ENCODE measurements at places on chromosomes 5 and 9.

GRCh38 chr9:95649801-95650213 lies 133.0 kb upstream of the PTCH1 start:
- H3K36me3 ChIP-seq: no peaks in the 10 kb centered on the region
- H3K27ac ChIP-seq: no peak overlapping the region
- H3K4me3 ChIP-seq: no peak overlapping the region
- no peaks in the 10 kb centered on the region for H3K4me1 ChIP-seq
- H3K27me3 ChIP-seq: no peaks in the 10 kb centered on the region
- no peak for DNase-seq

DNA sequence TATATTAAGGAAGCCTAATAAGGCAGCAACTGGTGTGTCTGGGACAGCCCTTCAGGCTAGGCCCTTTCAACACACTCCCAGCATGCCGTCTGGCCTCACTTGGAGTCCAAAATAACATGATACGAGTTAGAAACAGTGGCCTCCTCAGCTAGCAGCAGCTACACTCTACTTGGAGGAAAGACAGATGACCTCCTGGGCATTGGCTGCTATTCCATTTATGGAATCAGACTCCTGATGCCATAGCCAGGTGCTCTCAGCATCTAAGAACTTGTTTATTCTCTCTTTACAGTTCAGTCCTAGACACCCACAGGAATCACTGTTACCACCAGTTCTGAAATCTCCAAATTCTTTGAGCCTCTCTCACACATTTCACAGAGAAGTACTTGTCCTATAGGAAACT lies 31.8 kb downstream of the RUSC2 start:
- peak overlapping the region; percentile 100 for H3K27ac ChIP-seq
- no peak for DNase-seq
- no peaks in the 10 kb centered on the region for H3K27me3 ChIP-seq
- H3K4me1 ChIP-seq: peaks cover 75% of the 10 kb centered on the region
- H3K36me3 ChIP-seq: no peaks in the 10 kb centered on the region

DNA sequence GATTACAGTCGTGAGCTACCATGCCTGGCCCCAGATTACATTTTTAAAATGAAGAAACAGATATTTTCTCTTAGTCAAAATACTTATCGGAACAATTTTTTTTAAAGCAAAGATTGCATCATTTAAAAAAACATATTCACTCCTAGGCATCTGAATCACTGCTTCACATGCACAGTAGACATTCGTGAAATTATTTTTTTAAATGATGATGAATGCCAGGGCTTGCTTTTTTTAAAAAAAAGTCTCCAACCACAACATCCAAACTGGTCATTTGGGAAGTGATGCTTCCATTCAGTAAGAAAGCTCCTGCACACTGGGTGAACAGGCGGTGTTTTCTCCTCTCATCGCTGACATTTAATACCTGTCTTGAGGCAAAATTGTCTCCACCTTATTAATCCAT lies 223.0 kb upstream of the DMRT1 start:
- H3K4me3 ChIP-seq: no peak overlapping the region
- no peaks in the 10 kb centered on the region for H3K36me3 ChIP-seq

DNA sequence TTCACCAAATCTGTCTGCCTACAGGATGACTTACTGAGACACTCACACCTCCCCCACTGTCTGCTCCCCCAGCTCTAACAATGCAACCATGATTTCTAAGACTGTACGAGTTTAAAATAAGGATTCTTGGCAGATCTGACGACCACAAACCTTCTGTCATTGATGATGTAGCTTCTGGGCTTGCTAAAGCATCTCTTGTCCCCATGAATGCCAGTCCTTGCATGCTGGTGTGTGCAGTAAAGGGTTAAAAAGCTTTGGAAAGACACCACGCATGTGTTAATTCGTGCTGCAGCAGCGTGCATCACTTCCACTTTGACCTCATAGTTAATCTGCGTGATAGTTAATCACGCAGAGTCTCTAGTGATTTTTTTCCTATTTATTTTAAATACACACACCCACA lies 411 bp upstream of the GABRG2 start:
- H3K4me1 ChIP-seq: no peaks in the 10 kb centered on the region
- H3K4me3 ChIP-seq: no peak overlapping the region
- no peak overlapping the region for H3K27ac ChIP-seq

DNA sequence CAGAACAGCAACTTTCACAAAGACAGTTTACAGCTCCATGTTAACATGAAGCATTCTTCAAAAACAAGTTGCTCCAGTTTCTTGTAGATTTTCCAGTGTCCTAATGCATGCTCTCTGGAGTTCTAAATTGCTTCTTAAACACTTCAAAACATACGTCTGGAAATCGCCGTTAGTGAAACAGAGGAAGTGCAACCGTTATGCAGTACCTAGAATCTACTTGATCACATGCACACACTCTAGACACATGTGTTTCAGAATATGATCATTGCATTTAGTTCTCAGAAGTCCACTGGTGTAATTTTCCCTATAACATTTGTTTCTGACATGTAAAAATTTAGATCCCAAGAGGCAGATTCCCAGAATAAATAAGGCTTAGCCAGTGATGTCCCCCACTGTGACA lies 41.1 kb upstream of the RUFY1 start:
- no peaks in the 10 kb centered on the region for H3K27me3 ChIP-seq
- no peak overlapping the region for H3K27ac ChIP-seq
- no peak overlapping the region for H3K4me3 ChIP-seq
- no peaks in the 10 kb centered on the region for H3K36me3 ChIP-seq

- H3K4me3 ChIP-seq: no peak overlapping the region
- no peaks in the 10 kb centered on the region for H3K27me3 ChIP-seq
- H3K36me3 ChIP-seq: no peaks in the 10 kb centered on the region
- peaks cover 3% of the 10 kb centered on the region for H3K4me1 ChIP-seq
- H3K27ac ChIP-seq: no peak overlapping the region
Observed at GRCh38 chr5:140969880-140970279, 3.6 kb downstream of the PCDHAC2 start.

- no peaks in the 10 kb centered on the region for H3K36me3 ChIP-seq
- peak overlapping the region; percentile 59 for H3K4me3 ChIP-seq
- no peaks in the 10 kb centered on the region for H3K27me3 ChIP-seq
- H3K4me1 ChIP-seq: peaks cover 57% of the 10 kb centered on the region
Observed at GRCh38 chr5:132411304-132412013, 41.9 kb downstream of the SLC22A5 start.

GRCh38 chr5:176614805-176615478 lies 5.0 kb upstream of the GPRIN1 start:
- H3K27ac ChIP-seq: no peak overlapping the region
- no peak for DNase-seq
- H3K4me1 ChIP-seq: peaks cover 4% of the 10 kb centered on the region
- H3K27me3 ChIP-seq: no peaks in the 10 kb centered on the region
- H3K4me3 ChIP-seq: no peak overlapping the region
- no peaks in the 10 kb centered on the region for H3K36me3 ChIP-seq

DNA sequence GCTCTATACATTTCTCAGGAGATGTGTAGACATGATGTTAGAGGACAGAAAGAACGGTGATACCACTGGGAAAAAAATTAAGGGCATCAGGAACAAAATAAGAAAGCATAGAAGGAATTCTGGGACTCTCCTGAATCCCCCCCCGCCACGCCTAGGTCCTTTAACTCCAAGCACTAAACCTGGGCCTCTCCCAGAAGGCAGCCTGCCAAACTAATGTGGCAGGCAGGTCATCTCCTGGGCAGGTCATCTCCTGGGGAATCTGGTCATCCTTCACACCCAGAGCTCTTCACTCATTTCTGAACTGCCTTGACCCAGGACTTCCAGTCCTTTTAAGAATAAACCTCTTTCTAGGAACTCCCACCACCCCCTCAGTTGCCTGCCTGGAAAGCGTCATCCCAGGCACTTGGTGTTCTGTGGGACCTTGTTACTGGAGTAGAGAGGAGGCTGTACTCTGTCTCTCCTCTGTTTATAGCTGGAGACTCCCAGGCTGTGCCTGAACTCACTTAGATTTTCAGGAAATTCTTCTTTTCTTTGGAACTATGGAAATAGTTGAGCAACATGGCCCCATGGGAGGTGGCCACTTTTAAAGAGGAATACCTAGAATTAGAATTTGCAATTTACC lies 24.1 kb downstream of the PSAT1 start:
- DNase-seq: no peak
- H3K27ac ChIP-seq: no peak overlapping the region
- no peaks in the 10 kb centered on the region for H3K4me1 ChIP-seq
- no peak overlapping the region for H3K4me3 ChIP-seq

GRCh38 chr9:86521977-86522376 lies 167.8 kb upstream of the TUT7 start:
- H3K36me3 ChIP-seq: no peaks in the 10 kb centered on the region
- no peaks in the 10 kb centered on the region for H3K27me3 ChIP-seq
- DNase-seq: no peak
- H3K4me3 ChIP-seq: no peak overlapping the region

DNA sequence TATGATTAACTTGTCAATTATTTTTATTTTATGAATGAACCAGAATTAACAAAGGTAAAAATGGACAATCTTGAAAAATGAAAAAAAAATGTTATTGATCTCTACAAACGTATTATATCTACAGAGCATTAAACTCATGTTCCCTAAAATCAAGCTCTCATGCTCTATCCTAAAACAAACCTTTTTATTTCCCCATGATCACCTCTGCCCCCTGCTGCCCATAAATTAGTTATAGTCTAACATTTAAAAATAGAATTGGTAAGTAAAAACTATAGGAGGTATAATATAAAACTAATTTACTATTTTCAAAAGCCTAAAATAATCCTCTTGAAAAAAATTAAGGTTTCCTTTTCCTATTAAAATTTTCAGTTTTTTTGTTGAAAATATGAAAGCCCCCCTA lies 168.0 kb upstream of the POU5F2 start:
- no peaks in the 10 kb centered on the region for H3K36me3 ChIP-seq
- H3K4me3 ChIP-seq: no peak overlapping the region
- no peaks in the 10 kb centered on the region for H3K4me1 ChIP-seq
- no peaks in the 10 kb centered on the region for H3K27me3 ChIP-seq
- no peak overlapping the region for H3K27ac ChIP-seq
- no peak for DNase-seq

- H3K36me3 ChIP-seq: peaks cover 2% of the 10 kb centered on the region
- no peaks in the 10 kb centered on the region for H3K27me3 ChIP-seq
- H3K27ac ChIP-seq: no peak overlapping the region
Observed at GRCh38 chr5:139118804-139119203, 79.4 kb downstream of the SIL1 start.

DNA sequence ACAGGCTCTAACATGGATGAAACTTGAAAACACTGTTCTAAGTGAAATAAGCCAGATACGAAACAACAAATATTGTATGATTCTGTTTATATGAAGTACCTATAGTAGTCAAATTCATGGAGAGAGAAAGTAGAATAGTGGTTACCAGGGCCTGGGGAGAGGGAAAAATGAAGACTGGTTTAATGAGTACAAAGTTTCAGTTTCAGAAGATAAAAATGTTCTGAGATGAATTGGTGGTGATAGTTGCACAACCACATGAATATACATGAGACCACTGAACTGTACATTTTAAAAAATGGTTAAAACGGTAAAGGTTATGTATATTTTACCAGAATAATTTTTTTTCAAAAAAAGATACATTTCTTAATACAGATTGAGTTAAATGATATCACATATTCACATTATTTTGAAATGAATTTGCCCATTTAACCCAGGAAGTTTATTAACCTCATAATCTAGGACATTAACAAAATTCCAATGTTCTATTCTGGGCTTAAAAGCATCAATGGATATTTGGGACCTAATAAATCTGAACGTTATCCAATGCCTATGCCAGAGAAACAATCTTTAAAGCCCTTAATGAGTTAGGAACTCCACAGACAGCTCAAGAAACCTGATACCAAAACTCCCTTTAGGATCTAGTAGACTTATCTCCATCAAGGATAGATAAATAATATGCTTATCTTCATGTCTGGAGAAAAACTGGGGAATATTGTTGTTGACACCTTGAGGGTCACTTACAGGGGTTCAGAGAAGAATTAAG lies 521.3 kb downstream of the EFNA5 start:
- no peaks in the 10 kb centered on the region for H3K27me3 ChIP-seq
- H3K4me1 ChIP-seq: no peaks in the 10 kb centered on the region
- H3K4me3 ChIP-seq: no peak overlapping the region
- H3K36me3 ChIP-seq: no peaks in the 10 kb centered on the region
- no peak for DNase-seq

GRCh38 chr5:166938071-166938470 lies 1353.4 kb upstream of the WWC1 start:
- no peaks in the 10 kb centered on the region for H3K27me3 ChIP-seq
- H3K27ac ChIP-seq: no peak overlapping the region
- no peaks in the 10 kb centered on the region for H3K36me3 ChIP-seq
- no peak for DNase-seq
- no peaks in the 10 kb centered on the region for H3K4me1 ChIP-seq

- no peak for DNase-seq
- H3K27me3 ChIP-seq: peaks cover 2% of the 10 kb centered on the region
- no peaks in the 10 kb centered on the region for H3K4me1 ChIP-seq
- no peak overlapping the region for H3K27ac ChIP-seq
- no peaks in the 10 kb centered on the region for H3K36me3 ChIP-seq
- H3K4me3 ChIP-seq: no peak overlapping the region
Observed at GRCh38 chr9:113131689-113132151, 19.1 kb upstream of the SLC31A2 start.

All from Panc1 (cell line).